ENCODE measurements at places on chromosomes 5 and 9. TPM values are rescaled to one million over a fixed set of nuclear protein-coding genes. Genes with fewer than 3 reads are reported as not detected.

The PLAC8L1 gene
- polyA plus RNA-seq: 0.76 TPM

The FBP2 gene
- not detected for polyA plus RNA-seq

DNA sequence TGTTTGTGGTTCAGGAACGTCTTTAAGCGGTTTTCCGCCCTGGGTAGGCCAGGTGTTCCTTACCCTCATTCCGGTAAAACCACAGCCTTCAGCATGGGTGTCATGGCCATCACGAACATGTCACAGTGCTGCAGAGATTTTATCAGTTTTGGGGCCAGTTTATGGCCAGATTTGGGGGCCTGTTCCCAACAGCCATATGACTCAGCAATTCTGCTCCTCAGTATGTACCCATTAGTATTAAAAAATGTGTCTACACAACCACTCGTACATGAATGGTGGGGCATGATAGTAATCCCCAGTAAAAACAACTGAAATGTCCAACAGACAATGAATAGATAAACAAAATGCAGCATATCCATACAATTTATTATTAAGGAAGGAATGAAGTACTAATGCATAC is 51.9 kb upstream of the TTC23L start:
- no peak for DNase-seq

DNA sequence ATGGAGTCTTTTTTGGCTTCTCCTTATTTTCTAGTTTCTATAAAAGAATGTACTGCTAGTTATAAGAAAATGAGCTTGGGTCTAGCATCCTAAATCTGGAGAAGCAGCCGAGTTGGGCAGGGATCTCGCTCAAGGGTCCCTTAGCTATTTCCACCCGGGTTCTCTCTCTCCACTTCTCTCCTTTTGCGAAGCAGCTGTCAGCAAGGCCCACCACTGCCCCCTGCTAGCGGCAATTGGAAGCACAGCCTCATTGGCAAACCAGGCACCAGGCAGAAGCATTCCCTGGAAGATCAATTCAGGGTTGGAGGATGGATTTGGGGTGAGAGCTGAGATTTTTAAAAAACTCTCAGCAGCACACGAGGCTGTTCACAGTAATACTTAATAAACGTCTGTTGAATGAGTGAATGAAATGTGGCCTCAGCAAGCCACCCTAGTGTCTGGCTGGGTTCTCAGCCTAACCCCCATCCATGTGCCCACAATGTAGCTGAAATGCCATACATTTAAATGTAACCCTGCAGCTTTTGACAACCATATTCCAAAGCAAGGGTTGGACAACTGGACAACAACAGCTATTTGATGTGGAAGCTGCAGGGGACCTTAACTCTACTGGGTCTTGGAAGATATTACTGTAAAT is 34.6 kb upstream of the TNIP1 start:
- no peak for DNase-seq

The IL5 gene
- polyA plus RNA-seq: not detected

DNA sequence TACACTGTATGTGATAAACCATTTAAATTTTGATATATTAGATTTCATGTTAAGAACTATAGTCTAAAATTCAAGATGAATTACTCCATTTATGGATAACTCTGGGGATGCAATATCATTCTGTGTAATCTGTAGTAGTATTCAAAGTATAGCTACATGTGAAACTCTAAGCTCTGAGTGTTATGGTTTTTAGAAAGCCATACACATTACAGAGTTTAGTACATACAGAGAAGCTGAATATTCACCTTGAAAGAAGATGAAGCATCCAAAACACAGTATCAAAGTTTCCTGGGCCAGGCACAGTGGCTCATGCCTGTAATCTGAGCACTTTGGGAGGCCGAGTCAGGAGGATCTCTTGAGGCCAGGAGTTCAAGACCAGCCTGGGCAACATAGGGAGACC is 25.0 kb downstream of the ABHD17B start:
- no peak for DNase-seq

The FCN2 gene
- polyA plus RNA-seq: 0.41 TPM

- DNase-seq: no peak
Observed at GRCh38 chr5:112643339-112643971, 94.2 kb upstream of the APC start.

The ROPN1L gene
- polyA plus RNA-seq: 1.1 TPM

The DELE1 gene
- polyA plus RNA-seq: 95.6 TPM

The NUTM2G gene
- polyA plus RNA-seq: 0.31 TPM

The CEL gene
- 4.8 TPM for polyA plus RNA-seq

GRCh38 chr9:33731142-33731541 is 64.2 kb upstream of the PRSS3 start:
- no peak for DNase-seq

- no peak for DNase-seq
Observed at GRCh38 chr5:85333276-85333675, 948.6 kb upstream of the EDIL3 start.

The SLC45A2 gene
- 0.37 TPM for polyA plus RNA-seq

- DNase-seq: no peak
Observed at GRCh38 chr5:133117912-133118445, 66.2 kb downstream of the HSPA4 start.

The ENC1 gene
- polyA plus RNA-seq: 77.4 TPM

The GRM6 gene
- 0.69 TPM for polyA plus RNA-seq

GRCh38 chr5:38576442-38576841 is 20.0 kb upstream of the LIFR start:
- DNase-seq: no peak

DNA sequence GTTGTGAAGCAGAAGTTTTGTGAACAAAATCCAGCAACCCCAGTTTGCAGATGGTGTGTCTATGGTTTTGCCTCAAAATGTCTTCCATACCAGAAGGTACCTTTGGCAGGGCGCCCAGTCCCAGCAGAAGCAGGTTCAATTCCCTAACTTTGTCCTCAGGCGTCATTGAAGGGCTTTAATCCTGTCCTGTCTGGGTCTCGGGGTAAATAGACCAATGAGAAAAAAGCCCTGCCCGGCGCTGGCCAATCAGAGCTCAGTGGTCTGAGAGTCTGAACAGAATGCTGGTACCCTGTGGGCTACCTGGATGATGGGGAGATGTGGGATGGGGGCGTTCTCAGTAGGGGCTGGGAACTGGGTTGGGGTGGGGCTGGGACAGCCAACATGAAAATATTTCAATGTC is 6.2 kb upstream of the ST6GALNAC4 start:
- no peak for DNase-seq

The BSPRY gene
- 9.9 TPM for polyA plus RNA-seq

The ZNF618 gene
- polyA plus RNA-seq: 47.0 TPM

The SUSD3 gene
- polyA plus RNA-seq: 11.4 TPM

DNA sequence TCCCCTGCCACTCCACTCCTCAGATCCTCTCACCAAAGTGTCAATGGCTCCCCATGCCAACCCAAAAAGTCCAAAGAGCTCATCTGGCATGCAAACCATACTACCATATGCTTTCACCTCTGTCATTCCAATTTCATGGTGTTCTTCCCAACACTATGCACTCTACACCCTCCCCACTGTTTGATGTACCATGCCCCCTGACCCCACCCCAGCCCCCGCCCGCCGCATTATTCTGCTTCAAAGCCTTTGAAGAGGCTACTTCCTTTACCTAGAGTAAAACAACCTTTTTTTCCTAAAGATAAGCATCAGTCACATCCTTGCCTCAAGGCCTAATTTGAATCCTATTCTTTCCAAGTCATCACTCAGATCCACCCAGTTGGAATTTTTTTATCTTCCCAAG is 226.3 kb downstream of the DEPDC1B start:
- no peak for DNase-seq

- no peak for DNase-seq
Observed at GRCh38 chr5:139245637-139246339, 47.6 kb upstream of the SIL1 start.

DNA sequence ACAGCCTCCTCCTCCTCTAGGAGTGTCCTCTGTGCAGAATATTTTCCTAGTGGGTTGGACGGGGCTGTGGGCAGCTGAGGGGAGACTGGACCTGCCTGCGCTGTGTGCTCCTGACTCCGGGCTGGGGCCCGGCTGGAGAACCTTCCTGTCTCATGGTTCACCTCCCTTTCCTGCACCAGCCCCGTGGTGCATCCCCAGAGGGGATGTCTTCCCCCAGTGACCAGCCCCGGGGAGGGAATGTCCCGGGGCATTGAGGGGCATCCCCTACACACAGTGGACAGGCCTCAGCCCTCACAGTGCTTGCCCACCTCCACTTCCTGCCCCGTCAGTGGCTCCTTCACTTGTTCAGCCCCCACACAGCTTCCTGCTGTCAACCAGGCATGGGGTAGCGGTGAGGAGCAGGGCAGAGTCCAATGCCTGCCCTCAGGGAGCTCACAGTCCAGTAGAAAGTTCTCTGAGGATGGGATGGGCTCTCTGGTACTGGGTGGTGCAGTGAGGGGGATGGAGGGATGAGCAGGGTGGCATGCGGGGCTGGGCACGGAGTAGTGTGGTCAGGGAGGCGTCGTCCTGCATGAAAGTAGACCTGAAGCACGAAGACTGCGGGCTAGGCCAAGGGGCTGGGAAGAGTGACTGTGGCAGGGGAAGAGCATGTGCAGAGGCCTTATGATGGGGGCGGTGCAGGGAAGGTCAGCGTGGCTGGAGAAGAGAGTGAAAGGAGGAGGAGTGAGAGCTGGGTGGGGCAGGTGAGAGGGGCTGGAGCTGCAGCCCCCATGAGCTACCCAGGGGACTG is 52.1 kb upstream of the PITX1 start:
- DNase-seq: no peak

DNA sequence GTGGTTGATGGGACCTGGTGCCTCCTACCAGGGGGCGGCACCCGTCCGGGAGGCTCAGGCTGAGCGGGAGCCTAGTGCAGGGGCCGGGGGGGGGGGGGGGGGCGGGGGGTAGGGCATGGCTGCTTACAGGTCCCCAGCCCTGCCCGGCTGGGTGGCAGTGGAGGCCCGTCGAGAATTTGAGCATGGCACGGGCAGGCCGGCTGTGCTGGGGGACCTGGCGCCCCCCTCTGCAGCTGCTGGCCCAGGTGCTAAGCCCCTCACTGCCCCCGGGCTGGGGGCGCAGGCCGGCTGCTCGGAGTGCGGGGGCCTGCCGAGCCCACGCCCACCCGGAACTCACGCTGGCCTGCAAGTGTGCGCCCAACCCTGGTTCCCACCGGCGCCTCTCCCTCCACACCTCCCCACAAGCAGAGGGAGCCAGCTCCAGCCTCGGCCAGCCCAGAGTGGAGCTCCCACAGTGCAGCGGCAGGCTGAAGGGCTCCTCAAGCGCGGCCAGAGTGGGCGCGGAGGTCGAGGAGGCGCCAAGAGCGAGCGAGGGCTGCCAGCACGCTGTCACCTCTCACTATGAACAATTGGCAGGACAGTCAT is 77.7 kb downstream of the LMNB1 start:
- DNase-seq: no peak

The RBM27 gene
- polyA plus RNA-seq: 32.0 TPM

- no peak for DNase-seq
Observed at GRCh38 chr9:11323457-11323856, 710.7 kb upstream of the PTPRD start.

GRCh38 chr9:86965636-86966395 is 18.5 kb upstream of the GAS1 start:
- no peak for DNase-seq

The MOB3B gene
- polyA plus RNA-seq: 22.6 TPM

The HTR4 gene
- polyA plus RNA-seq: not detected

DNA sequence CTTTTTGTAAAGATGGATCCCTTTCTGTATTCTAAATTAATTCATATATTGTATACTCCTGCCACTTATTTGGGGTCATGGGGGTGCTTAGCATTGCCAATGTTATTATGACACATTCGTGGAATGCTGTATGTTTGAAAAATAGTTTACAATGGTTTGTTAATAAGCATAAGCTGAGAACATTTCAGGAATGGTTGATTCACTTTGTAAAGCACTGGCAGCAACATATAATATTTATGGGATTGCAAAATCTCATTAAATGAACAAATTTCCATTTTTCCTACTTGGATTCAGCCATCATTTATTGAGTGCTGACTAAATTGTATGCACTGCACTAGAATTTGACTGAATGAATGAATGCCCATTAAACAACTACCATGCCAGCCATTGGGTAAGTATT is 215.2 kb upstream of the KLF4 start:
- DNase-seq: no peak

Measured in renal cortex interstitium (tissue), 15 donors.